ENCODE measurements at places on chromosomes 3 and 15. TPM values are rescaled to one million over a fixed set of nuclear protein-coding genes. Genes with fewer than 3 reads are reported as not detected.

KLHL6 gene
- not detected for total RNA-seq

GRCh38 chr3:175916191-175916934 is 1057.2 kb downstream of the NAALADL2 start:
- DNase-seq = no peak

DNA sequence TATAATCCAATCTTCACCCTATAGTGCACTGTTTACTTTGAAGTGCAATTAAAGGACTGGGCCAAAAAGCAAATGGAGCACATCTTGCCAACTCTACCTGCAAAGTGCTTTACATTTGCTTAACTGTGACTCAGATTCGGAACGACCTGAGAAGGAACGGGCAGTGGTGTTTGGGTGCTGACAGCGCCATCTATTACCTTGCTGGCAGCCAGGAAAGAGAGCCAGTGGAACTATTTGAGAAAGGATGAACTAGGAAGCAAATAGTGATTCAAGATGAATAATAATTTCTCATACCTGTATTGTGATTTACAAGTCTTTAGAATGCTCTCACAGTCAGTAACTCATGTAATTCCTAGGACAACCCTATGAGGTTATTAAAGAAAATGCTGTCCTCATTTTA is 312.9 kb downstream of the PDCD6IP start:
- DNase-seq = no peak

GRCh38 chr3:25856902-25857518 is 67.1 kb downstream of the OXSM start:
- no peak for DNase-seq

GRCh38 chr3:16801223-16801622 is 83.5 kb upstream of the PLCL2 start:
- DNase-seq = no peak

GRCh38 chr3:55166576-55167555 is 239.0 kb upstream of the LRTM1 start:
- DNase-seq = no peak

GRCh38 chr3:62589078-62589477 is 215.7 kb upstream of the FEZF2 start:
- no peak for DNase-seq

GRCh38 chr3:143040261-143040879 is 39.0 kb downstream of the U2SURP start:
- DNase-seq = no peak

GRCh38 chr15:48435321-48435720 is 104.1 kb downstream of the DUT start:
- DNase-seq = no peak

Data from H1 (cell line).